Kidney epithelial cell (primary cell): ENCODE measurements at places on chromosomes 2 and 18. TPM values are rescaled to one million over a fixed set of nuclear protein-coding genes. Genes with fewer than 3 reads are reported as not detected.

The TMEM17 gene
- total RNA-seq: 4.4 and 4.9 TPM in 2 replicates

DNA sequence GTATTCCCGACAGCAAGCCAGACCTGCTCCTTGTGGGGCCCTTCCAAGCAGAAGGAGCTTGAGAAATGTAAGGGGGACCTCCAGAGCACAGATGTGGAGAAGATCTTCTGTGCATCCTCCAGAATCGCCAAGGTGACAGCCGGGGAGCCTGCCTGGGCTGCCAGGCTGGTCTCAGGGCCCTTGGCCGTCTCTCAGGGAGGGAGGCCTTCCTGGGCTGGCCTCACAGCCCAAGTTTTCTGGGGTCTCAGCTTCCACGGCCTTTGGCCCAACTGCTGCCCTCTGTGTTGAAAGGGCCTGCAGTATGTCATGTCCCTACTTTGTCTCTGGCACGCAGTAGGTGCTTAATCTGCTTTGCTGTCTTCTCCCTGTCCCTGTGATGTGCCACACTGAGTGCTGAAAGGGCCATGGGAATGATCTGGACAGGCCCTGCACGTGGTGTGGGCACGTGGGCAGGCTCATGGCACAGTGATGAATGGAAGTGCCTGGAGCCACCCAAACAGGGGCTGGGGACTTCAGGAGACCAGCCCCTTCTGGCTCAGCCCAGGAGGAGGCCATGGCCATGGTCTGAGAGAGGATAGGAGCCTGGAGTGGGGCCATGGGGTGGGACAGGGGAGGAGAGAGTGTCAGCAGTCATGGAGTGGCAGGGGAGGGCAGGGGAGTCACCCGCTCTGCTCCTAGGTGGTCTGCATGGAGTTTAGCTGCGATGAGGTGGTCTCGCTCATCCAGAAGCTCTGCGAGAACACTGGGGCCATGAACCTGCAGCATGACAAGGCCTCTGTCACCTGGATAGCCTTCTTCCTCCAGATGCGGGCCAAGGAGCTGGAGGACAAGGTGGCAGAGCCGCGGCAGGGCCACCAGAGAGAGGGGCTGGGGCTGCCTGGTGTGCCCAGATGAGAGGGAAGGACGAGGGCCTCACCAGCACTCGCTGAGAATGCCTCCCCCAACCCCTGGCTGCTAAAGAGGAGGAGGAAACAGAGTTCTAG lies 35.4 kb downstream of the HJURP start:
- no peak for DNase-seq

GRCh38 chr2:37711308-37711731 lies 39.9 kb upstream of the CDC42EP3 start:
- peak; percentile 95 for DNase-seq

DNA sequence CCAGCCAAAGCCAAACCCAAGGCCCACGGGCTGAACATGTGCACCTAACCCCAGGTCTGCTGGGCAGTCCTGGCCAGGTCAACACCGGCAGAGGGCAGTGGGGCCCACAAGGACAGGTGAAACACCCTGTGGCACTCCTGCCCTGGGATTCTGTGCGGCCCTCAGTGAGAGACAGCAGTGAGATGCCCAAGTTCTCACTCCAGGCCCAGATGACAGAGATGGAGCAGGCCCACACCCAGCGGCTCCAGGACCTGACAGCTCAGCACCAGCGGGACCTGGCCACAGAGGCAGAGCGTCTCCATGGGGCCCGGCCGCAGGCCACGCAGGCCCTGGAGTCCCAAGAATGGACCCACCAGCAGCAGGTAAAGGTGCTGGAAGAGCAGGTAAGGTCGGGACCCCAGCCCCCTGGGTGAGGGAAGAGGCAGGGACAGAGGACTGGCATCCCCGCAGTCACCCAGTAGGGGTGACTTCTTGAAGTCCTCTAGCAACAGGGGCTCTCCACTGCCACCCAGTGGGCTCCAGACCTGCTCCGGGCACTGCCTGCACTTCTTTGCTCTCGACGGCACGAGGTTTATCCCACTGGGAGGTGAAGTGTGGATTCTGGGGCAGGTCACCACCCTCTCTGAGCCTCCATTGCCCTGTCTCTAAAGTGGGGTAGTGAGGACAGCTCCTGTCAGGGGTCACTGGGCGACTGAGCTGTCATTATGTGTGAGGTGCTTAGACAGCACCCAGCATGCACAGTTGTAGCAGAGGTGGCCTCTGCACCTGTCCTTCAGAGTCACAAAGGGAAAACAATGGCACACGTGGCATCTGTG lies 8.8 kb upstream of the SNED1 start:
- DNase-seq: no peak

DNA sequence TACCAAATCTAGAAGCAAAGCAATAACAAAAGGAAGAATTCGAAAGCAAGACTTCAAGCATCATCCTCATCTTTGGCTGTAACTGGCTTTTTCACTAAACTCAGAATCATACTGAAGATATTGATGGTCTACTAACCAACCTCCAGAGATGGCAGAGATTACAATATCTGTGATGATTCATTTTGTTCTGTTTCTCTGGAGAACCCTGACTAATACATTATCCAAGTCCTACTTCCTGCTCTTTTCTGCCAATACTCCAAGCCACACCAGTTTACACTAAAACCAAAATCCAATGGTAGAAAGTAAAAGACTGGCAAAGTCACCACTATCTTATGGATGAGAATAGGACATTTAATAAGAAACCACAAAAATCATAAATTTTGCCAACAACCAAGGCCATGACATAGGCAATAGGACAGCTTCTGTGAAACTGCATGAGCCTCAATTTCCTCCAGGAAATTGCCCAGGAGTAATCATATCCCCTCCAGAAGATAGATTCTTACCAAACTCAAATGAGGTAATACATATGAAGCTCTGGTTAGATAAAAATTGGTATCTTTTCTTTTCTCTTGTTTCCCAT lies 159.8 kb downstream of the METTL4 start:
- peak; percentile 26 for DNase-seq

The HSBP1L1 gene
- total RNA-seq: 26.4 and 29.3 TPM in 2 replicates

DNA sequence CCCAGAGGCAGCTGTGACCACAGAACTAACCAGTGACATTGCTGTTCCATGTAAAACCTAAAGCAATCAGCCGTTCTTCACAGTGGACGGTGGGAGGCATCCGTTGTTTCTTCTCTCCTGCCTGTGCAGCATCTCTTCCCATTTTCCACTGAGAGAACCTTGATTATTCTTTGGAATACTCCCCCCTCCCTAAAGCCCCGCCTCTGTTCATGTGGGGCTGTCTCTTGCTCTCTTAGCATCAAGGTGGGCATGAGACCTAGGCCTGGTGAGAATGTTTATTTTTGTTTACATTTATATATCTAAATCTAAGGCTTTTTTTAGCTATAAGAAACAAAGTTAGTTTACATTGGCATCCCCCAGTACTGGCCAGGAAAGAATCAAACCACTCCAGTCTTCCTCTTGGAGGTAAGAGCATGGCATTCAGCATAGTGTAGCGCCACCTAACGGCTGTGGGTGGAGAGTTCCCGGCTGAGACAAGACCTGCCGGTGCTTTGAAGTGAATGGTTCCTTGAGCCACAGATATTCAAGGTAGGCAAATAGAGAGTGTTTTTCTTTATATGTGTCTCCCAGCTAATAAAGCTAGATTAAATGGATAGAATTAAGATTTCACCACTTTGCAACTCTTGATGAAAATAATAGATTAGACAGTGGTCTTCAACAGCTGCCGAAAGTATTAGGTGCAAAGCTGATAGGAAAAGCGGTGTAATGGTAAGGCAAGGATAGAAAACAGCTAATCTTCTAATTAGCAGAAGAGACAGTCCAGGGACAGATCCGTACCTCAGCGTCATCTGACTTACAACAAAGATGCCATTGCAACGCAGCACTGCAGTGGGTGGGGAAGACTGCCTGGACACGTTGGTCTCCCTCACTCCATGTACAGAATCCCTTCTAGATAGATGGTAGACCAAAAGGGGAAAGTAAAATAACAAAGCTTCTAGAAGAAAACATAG lies 219.6 kb upstream of the RAB12 start:
- peak; percentile 25 for DNase-seq

The PJVK gene
- 2.7 and 3.8 TPM in 2 replicates for total RNA-seq

DNA sequence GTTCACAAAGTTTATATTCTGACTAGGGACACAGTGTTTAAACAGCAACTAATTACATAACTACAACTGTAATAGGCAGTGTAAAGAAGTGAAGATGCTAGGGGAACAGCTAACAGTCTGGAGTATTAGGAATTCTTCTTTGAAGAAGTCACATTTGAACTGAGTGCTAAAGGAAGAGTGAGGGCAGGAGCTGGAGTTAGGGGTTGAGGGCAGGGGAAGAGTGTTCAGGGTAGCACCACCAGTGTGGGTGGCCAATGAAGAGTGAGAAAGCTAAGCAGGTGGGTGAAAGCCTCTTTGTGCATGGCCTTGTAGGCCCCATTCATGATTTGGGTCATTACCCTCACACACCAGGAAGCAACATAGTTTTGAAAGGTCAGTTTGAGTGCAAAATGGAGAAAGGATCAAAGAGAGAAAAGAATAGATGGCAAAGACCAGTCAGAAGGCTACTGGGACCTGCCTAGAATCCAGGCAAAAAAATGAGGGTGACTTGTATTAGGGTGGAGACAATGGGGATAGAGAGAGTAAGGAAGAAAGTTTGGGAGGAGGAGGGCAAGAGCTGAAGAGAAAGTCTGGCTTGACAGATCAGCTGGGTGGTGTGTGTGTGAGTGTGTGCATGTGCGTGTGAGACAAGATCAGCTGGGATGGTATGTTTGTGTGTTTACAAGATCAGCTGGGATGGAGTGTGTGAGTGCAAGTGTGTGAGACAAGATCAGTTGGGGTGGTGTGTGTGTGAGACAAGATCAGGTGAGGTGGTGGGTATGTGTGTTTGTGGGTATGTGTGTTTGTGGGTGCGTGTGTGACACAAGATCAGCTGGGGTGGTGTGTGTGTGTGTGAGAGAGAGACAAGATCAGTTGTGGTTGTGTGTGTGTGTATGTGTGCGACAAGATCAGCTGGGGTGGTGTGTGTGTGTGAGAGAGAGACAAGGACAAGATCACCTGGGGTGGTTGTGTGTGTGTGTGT lies 43.6 kb upstream of the AGPS start:
- no peak for DNase-seq

DNA sequence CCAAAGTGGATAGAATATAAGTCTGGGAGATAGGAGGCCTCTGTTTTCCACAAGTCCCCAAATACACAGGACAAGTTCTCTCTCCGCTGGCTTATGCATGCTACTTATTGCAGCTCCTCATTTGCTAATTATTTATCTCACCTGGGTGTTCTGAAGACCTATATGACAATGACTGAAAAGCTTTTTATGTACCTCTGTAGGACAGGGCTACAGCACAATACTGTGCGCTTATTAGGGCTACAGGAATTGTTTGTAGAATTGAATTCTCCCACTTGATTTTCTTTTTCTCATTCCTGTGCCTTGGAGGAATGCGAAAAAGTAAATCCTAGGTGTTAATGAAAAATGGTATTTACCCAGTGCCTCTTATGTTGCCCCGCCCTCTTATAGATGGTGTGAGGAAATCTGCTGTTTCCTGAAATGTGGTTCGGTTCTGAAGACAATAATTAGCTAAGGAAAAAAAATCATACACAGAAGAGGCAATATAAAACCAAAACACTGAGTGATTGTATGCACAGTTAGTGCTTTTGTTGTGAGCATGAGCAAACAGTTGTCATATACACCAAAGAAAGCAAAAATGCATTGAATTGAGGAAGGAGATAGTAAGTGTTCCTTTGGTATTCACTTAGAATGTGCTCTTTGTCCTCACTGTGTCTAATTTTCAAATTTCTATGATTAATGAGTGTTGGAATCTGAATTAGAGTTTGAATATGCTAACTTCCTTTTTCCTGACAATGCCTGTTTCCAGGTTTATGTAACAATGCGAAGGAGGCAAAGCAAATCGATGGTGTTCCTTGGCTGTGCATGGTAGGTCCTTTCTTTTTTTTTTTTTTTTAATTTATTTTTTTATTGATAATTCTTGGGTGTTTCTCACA lies 78.7 kb upstream of the PNPT1 start:
- DNase-seq: no peak

The TDRD15 gene
- total RNA-seq: not detected in 2 replicates
